ENCODE measurements at places on chromosomes 2 and 18.

DNA sequence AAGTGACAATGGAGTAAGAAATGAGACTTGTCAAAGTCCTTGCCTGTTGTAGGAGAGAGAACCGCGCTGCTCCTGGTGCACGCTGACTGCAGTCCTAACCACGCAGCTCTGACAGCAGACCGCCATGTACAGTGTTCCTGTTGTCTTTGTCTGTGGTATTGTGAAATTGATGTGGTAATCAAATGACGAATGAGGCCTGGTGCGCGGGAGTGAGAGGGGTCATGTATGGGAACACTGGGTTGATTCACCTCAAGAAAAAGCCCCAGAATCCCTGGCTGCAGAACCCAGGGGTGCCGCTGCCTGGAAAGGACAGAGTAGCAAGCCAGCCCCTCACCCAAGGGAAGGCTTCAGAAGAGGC lies 64.0 kb downstream of the INPP4A start:
- peak; percentile 26 for DNase-seq

- DNase-seq: no peak
These were observed 120.1 kb upstream of the SLC39A10 start for GRCh38 chr2:195536906-195537305.

- DNase-seq: no peak
These were observed 968 bp upstream of the RALBP1 start for GRCh38 chr18:9474108-9474982.

DNA sequence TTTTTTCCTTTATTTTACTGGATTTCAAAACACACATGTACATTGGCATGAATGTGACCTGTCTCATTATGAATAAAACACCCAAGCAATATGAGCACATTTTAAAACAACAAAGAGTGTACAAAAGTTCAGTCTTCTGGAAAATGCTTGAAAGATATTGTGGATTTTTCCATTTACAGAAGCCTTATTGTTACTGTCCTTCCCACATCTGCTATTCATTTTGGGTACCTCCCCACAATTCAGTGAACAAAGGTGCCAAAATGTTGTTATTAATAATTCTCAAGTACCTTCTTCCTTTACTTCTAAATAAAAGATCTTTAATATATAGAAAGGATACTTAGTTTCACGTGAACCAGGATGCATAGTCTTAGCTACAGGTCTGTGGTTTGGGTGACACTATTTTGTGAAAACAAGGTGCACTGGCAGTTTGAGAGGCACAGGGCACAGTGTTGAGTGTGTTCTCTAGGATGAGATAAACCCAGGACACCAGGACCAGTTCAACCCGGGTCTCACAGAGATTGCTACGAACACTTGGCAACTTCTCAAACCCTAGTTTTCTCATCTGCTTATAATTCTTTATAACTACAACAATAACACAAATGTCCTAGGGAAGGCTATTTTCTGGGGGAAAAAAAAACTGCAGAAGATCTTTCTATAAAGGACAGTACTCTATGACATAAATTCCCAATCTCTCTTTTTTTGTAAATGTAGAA lies 84.5 kb upstream of the GALNT5 start:
- DNase-seq: no peak

- no peak for DNase-seq
These were observed 480.5 kb upstream of the ZEB2 start for GRCh38 chr2:145000376-145000775.
